ENCODE measurements at places on chromosomes 2 and 18. TPM values are rescaled to one million over a fixed set of nuclear protein-coding genes. Genes with fewer than 3 reads are reported as not detected.

GRCh38 chr18:58315739-58316215 lies 271.8 kb downstream of the NEDD4L start:
- no peak for DNase-seq

DNA sequence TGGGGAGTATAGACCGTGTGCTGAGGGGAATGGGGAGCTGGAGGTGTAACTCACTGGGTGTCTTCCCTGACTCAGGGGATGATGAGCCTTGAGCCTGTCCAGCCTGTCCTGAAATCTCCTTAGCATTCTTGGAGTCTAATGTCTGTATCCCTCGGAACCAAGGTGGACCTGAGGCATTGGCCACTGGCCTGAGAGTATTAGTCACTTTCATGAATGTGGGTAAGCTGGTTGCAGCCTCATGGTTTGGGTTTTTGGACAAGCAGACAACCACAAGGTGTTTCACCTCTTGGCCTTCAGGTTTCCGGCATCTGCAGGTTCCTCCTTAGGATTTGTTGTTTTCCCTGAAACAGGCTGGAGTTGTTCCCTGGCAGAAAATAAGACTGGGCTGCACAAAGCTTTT lies 63.2 kb downstream of the PRKCE start:
- DNase-seq, result no peak

DNA sequence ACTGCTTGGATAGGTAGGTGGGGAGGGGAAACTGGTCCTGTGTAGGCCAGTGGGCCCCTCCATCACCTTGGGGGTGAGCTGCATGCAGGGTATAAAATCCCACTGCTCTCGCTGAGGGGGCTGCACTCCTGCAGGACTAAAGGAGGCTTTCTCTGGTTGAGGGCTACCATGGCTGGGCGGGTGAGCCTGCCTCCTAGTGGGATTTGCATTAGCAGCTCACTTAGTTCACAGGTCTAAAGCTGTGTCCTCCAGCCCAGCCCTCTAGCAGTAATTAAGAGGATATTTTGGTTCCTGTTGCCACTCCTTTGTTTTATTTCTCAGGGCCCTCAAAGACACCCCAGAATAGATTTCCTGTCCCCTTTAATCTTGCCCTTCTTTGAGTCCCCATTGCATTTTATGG lies 24.6 kb downstream of the TMEM127 start:
- no peak for DNase-seq

GRCh38 chr2:196113061-196113974 lies 44.7 kb upstream of the DNAH7 start:
- no peak for DNase-seq

- no peak for DNase-seq
These were observed 34.6 kb upstream of the TBR1 start for GRCh38 chr2:161381546-161381945.

GRCh38 chr2:218036371-218036770 lies 32.7 kb upstream of the RUFY4 start:
- DNase-seq, result no peak

GRCh38 chr2:238032755-238033337 lies 28.0 kb upstream of the SCLY start:
- no peak for DNase-seq

DNA sequence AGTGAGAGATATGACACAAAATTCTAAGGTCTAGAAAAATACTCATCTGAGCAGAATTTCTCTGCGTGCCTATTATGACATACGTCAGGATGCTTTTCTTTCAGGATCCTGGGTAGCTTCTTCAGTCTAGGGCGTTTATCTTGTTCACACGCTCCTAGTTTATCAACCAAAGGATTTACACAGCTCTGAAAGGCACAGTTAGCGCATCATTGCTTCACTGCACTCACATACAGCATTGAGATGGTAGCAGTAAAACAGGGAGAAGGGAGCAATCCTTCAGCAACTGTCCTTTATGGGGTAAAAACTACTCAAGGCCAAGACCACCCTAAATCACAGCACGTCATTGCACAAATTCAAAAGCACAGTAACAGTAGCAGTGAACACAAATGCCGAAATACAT lies 222.8 kb downstream of the SUCLG1 start:
- DNase-seq, result no peak

DNA sequence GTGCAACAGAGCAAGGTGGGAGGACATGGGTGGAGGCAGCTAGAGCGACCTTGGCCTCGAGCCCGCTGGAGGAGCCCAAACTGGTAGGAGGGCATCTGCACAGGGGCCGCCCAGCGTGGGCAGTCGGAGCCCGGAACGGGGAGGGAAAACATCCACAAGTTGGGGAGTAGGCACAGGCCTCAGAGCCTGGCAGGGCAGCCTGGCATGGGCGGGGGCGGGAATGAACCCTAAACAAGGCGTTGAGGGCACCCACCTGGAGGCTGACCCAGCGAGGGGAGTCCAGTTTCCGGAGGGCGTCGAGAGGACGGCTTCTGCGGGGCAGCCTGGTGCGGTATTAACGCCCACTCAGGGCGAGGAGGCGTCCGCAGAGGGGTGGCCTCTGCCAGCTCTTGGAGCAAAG lies 129.9 kb downstream of the L3MBTL4 start:
- no peak for DNase-seq

DNA sequence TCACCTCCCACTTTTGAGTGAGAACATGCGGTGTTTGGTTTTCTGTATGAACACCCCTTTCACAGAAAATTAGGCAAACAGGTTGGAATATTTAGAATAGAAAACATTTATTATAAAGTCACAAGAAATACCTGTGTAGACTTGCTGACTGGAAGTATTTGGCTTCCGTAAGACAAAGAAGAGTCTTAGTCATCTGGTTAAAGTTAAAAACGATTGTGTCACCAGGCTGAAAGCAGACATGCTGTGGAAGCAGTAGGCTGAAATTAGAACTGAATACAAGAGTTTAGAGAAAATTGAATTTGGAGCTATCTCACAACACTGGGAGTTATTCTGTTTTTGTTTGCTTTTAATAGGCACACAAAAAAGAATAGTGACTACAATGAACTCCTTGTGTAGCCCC lies 16.2 kb upstream of the CLASP1 start:
- no peak for DNase-seq

GRCh38 chr2:16459606-16460005 lies 206.0 kb downstream of the CYRIA start:
- DNase-seq, result no peak

DNA sequence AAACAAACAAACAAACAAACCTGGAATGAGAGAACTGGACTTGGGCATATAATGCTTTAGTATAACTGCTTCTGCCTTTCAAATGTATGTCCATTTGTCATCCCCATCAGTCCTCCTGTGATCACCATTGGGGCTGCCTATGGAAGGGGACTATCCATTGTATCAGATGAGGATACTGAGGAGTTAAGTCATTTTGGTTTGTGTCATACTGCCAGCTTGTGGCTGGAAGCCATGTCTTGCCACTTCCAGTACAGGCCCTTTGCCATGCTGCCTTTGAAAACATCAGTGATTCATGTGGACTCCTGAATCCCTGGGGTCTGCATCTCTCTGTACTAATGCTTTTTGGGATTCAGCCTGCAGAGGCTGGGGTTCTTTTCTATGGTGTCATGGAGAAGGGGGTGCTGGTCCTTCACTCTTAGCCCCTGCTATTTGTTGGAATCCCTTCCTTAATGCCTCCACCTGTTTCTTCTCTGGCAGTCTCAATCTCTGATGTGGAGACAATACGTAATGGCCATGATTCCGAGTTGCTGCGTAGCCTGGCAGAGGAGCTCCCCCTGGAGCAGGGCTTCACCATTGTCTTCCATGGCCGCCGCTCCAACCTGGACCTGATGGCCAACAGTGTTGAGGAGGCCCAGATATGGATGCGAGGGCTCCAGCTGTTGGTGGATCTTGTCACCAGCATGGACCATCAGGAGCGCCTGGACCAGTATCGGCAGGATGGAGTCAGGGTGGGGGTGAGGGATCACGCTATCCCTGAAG lies 10.6 kb downstream of the PLCD4 start:
- DNase-seq, result no peak

DNA sequence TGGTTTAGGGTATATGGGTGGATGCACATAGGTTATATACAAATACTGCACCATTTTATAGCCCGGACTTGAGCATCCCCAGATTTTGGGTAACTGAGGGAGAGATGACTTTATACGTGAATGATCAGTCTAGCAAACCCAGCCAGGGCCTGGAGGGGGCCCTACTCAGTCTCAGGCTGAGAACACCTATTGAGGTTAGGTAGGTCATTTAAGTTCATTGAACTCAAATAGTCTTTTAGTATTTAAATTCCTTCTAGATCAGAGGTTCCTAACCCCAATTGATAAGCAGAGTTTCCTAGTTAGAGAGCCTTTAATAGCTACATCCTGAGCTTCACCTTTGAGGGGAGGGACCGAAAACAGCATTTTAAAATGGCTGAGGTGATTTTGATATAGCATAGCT lies 487.0 kb downstream of the DCC start:
- DNase-seq, result no peak

- DNase-seq, result no peak
These were observed 65.2 kb upstream of the RAPH1 start for GRCh38 chr2:203600286-203600685.

DNA sequence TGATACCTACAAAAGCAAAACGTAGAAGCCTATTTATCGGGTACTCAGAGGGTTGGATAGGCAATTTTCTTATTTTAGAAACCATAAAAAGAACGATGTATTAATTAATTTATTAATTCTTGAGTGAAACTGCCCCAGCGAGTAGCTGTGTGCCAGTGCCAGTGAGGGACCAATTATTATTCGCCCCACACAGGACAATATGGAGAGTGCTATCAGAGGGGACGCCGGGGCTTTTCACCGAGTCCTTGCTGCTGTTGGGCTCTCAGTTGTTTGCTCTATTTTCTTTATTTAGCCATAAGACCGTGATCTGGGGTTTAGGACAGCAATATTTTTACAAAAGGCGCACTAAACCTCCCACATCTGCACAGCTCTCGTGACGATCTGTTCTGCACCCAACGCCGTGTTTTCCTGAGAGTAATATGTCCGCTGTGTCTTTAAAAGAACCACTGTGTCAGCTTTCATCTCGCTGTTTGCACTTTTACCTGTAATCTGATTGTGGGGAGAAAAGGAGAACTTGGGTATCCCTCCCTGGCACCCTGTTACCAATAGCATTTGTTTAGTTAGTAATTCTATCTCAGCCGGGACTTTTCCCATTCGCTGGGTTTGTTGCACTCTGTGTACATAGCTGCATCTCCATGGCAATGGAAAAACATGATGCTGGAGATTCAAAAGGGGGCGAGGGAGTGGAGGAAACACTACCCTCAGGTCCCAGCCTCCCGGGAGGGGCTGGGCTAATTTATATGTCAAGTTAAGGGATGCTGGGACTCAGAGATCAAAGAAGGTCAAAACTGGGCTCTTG lies 30.1 kb upstream of the ZNF516 start:
- DNase-seq, result no peak

- DNase-seq, result no peak
These were observed 160.8 kb upstream of the GYPC start for GRCh38 chr2:126495189-126495588.

- DNase-seq, result no peak
These were observed 232.5 kb downstream of the MYT1L start for GRCh38 chr2:2098458-2099167.

GRCh38 chr2:57370882-57371585 lies 675.6 kb upstream of the VRK2 start:
- no peak for DNase-seq

- no peak for DNase-seq
These were observed 73.3 kb downstream of the SFXN5 start for GRCh38 chr2:72998234-72998651.

DNA sequence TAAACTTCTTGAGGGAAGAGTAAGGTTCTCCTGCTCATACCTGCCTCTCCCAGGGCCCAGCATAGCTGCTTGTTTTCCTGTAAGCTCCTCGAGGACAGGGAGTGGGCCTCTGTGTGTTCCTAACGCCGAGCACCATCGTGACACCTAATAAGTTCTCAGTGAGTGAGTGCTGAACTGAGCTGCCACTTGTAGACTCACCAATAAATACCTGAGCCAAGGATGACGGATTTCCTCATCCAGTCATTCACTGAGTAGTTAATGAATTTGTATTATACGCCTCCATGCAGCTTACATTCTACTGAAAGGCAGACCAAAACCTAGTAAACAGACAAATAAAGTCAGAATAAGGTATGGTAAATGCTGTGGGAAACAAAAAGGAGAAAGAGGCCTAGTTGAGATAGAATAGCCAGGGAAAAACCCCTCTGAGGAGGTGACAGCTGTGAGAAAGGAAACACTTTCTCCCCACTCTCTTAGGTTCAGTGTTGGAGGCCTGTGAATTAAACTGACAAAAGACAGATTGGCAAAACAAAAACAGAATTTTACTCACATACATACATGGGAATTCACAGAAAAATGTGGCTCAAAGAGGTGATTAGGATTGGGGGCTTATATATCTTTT lies 138.6 kb downstream of the B3GNT2 start:
- DNase-seq, result no peak

GPR75 gene
- not detected for polyA plus RNA-seq

CYTIP gene
- polyA plus RNA-seq, result 127 TPM

OTX1 gene
- polyA plus RNA-seq, result not detected

RTP5 gene
- not detected for polyA plus RNA-seq

TEKT4 gene
- not detected for polyA plus RNA-seq

ST8SIA3 gene
- not detected for polyA plus RNA-seq

CCDC150 gene
- polyA plus RNA-seq, result not detected

APCDD1 gene
- polyA plus RNA-seq, result 1.1 TPM

L3MBTL4 gene
- 7.0 TPM for polyA plus RNA-seq

GAREM2 gene
- 2.1 TPM for polyA plus RNA-seq

C2orf81 gene
- 4.2 TPM for polyA plus RNA-seq

ACTG2 gene
- polyA plus RNA-seq, result not detected

Data from naive B cell (primary cell).